ENCODE measurements at places on chromosomes 6 and 20.

GRCh38 chr6:103356531-103356930 lies 1503.2 kb downstream of the HACE1 start:
- no peak for DNase-seq

GRCh38 chr6:14135893-14136539 lies 18.4 kb downstream of the CD83 start:
- DNase-seq = no peak

GRCh38 chr6:89140347-89141156 lies 5.3 kb upstream of the PM20D2 start:
- peak; percentile 28 for DNase-seq

DNA sequence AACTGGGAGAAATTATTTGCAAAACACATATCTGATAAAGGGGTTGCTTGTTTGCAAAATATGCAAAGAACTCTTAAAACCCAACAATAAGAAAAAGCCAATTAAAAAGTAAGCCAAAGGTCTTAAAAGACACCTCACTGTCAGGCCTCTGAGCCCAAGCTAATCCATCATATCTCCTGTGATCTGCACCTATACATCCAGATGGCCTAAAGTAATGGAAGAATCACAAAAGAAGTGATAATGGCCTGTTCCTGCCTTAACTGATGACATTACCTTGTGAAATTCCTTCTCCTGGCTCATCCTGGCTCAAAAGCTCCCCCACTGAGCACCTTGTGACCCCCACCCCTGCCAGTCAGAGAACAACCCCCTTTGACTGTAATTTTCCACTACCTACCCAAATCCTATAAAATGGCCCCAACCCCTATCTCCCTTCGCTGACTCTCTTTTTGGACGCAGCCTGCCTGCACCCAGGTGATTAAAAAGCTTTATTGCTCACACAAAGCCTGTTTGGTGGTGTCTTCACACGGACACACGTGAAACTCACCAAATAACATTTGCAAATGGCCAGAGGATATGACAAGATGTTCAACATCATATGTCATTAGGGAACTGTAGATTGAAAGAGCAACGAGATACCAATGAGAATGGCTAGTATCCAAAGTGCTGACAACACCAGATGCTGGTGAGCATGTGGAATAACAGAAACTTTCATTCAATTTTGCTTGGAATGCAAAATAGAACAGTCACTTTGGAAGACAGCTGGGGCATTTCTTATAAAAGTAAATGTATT lies 565.0 kb upstream of the ADGRB3 start:
- no peak for DNase-seq

DNA sequence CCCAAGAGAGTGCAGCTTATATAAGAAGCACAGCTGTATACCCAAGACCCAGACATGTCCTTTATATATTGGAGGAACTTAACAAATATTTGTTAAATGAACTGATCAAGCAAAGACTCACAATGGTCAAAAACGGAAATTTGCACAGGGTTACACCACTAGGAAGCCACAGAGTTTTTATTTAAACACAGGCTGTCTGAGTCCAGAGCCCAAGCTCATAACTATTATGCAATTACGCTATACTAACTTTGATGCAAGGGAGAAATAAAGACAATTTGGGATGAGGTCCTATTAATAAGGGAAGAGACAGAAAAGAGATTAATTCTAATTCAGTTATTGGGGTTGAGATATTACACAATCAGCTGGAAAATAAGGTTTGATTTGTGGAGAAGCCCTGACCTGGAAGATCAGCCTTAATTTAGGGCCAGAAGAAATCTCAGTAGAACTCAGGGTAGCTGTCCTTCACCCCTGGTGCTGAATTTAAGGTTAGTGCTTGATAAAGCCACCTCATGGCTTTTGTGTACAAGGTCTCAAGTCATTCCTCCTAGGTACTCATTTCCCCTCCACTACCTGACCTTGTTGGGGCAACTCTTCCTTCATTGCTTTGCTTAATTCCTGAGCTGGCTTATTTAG lies 10.5 kb upstream of the ZNF334 start:
- peak; percentile 19 for DNase-seq

GRCh38 chr6:110310861-110311446 lies 47.2 kb downstream of the METTL24 start:
- no peak for DNase-seq
